ENCODE measurements at places on chromosomes 7 and 10.

GRCh38 chr10:28661035-28661434, 16.3 kb upstream of the BAMBI start:
- no peak for DNase-seq

- no peak for DNase-seq
Observed at GRCh38 chr7:47154791-47155190, 427.1 kb downstream of the TNS3 start.

GRCh38 chr7:27115221-27116026, 12.9 kb upstream of the HOXA2 start:
- no peak for DNase-seq

- no peak for DNase-seq
Observed at GRCh38 chr7:41568135-41568534, 134.8 kb downstream of the INHBA start.

- DNase-seq = no peak
Observed at GRCh38 chr10:45410807-45411606, 37.0 kb downstream of the ALOX5 start.

DNA sequence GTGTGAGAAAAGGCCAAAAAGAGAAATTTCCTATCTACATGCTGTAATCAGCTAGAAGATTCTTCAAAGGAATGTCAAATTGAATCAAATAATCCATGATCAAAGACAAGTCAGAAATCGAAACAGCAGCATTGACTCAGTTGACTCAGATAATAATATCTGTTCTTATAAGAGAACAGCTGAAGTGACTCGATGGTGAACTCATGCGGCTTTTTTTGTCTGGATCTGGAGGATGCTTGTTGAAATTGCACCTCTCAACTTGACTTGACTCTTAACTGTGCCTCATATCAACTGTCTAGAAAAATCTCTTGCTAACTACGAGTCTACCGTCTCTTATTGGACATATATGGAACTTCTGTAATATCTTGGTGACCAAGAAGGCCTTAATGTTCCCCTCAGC, 599.5 kb downstream of the PHTF2 start:
- DNase-seq = no peak

DNA sequence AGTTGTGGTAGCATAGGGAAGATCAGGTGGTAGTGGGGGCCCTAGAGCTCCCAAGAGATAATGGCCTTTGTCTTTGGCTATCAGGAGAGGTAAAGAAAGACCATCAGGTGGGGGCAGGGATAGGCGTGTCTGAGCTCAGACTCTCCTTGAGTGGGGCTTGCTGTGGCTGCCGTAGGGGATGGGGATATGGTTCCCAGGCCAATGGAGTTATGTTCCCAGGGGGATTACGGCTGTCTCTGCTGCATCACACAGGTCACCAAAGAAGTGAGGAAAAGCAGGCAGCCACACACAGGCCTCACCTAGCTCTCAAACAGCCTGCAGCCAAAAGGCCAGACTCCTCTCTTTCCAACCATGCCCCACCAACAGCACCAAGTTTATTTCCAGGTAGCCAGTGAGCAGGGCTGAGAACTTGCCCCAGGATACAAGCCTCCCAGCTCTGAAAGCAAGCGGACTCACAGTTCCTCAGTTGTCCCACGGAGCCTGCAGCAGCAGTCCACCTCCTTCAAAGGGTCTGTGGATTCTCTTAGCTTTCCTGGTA, 37.6 kb upstream of the C1QL3 start:
- no peak for DNase-seq

DNA sequence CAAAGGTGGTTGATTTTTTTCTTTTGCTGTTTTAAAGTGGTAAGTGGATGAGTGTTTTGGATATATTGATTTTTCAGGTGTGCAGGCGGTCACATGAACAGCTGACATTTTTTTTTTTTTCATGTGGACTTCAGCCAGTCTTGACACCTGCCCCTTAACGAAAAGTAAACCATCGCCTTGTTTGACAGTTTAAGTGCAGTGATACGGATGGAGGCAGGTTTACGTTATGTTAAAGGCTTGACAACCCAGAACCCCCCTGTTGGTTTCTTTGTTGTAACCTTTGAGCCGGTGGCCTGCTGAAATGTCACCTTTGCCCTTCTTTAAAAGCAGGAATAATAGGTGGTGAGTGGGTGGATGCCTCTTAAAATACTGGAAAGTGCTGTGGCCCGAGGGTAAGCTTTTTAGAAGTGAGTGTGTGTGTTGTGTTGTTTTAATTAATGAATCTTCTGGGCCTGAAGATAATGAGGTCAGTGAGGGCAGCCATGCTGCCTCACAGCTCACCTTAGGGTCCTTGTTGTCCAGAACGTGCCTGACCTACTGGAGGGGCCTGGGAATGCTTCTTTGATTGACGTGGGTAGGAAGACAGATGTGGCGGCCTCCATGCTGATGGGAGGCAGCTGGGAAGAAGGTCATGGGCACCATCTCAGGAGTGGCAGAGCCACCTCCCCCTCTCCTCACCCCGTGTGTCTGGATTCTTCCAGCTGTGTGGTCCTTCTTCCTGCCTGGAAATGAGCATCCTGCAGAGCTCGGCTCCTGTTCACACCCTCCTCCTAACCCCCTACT, 69.8 kb downstream of the TCF7L2 start:
- no peak for DNase-seq

DNA sequence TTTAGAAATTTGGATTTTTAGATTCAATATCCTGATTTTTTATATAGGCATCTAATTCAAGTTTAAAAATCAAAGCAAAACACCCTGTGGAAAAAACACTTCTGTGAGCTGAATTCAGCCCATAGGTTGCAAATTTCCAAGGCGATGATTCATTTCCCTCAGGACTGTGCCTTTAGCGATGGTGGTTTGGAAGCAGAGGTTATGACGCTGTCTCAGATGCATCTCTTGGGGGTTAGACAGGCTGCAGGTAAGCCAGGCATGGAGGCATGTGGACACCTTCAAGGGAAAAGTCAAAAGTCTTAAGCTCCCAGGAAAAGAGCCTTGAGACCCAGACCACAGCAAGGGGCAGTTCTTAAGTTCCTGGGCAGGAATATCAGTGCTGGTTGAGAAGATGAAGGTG, 9.5 kb upstream of the FRA10AC1 start:
- no peak for DNase-seq

- DNase-seq = no peak
Observed at GRCh38 chr7:134919240-134919641, 67.1 kb upstream of the AGBL3 start.

DNA sequence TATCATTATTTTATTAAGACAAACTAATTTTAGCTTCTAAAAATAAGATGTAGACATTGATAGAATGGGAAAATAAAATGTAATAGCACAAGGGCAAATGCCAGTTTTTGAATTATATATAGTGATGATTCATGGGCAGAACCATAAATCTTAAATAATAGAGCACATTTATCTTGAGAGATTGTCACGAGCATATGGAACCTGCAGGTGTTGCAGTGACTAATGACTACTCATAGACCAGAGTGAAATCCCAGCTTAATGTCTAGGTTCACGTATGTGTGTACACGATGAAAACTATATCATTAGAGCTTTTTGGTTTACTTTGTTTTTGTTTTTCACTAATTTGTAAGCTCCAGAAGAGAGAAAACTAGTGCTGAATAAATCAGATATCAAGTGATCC, 150.2 kb upstream of the CACNA2D1 start:
- DNase-seq = no peak

- no peak for DNase-seq
Observed at GRCh38 chr10:44471410-44471809, 86.5 kb upstream of the CXCL12 start.

GRCh38 chr7:15396210-15397158, 165.3 kb downstream of the AGMO start:
- no peak for DNase-seq

DNA sequence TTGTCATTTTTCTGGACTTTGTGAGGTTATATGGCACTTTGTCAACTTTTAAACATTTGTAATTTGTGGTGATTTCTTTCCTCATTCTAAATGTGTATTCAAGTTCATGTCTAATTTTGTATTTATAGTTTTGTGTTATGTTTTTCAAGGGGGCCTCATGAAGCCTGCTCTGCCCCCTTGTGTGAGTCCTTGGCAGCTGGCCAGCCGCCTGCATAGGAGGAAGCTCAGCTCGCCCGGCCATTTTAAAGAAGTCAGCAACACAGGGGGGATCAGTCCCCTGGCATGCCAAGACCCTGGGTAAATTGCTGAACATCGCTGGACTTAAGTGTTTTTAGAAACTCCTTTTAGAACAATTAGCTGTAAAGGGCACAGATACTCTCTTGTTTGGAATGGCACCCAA, 123.0 kb downstream of the ANLN start:
- DNase-seq = no peak

DNA sequence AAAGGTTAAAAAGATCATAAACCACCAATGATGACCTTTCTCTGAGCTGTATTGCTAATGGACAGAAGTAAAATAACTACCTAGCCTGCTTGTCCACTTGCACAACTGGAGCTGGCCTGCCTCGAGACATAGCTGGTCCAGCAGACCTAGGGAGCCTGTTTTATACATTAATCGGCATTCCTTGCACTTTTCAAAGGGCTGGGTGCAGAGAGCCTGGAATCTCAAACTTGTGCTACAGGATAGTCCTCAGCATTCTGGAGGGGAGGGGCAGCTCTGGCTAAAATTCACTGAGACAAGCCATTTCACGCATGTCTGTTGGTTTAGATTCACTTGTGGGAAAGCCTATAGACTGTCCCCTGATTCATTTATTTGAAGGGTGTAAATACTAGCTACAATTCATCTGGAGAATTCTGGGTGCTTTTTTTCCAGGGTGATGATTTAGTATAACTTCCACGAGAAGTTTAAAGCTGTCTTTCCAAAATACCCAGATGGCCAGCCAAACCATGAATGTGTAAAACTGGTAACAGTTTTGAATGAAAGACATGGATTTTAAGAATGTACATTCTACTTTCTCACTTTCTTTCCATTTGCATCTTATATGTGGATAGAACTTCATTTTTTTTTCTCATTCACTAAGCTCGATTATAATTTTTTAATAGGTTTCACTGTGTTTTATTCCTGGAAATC, 389.4 kb downstream of the KCNMA1 start:
- DNase-seq = no peak

Data from stimulated activated CD4-positive, alpha-beta T cell treated with anti-CD3 and anti-CD28 coated beads, Interleukin-1b, Interleukin-23, amount 100 ng/mL, for 48 hours (primary cell).